8988T (cell line): ENCODE measurements at places on chromosomes 2 and 18.

- DNase-seq: no peak
These were observed 1.6 kb downstream of the PRKAG3 start for GRCh38 chr2:218829868-218830451.

DNA sequence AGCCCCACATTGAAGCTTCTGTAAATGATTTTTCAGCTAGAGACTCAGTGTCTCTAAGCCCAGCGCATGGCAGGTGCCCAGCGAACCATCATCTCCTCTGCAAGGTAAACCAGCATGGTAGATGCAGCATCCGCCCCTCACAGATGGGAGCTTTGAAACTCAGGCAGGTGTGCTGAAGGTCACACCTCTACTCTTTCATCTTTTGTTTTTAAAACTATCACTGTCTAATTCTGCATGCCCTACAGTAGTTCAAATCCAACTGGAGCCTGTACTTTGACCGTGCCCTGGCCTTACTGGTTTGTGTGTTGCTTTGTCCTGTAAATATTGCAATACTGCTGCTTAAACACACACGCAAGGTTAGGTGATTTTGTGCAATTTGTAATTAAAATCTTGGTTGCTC lies 831.1 kb downstream of the GALR1 start:
- no peak for DNase-seq

- DNase-seq: no peak
These were observed 617 bp upstream of the ALPG start for GRCh38 chr2:232405943-232406510.

DNA sequence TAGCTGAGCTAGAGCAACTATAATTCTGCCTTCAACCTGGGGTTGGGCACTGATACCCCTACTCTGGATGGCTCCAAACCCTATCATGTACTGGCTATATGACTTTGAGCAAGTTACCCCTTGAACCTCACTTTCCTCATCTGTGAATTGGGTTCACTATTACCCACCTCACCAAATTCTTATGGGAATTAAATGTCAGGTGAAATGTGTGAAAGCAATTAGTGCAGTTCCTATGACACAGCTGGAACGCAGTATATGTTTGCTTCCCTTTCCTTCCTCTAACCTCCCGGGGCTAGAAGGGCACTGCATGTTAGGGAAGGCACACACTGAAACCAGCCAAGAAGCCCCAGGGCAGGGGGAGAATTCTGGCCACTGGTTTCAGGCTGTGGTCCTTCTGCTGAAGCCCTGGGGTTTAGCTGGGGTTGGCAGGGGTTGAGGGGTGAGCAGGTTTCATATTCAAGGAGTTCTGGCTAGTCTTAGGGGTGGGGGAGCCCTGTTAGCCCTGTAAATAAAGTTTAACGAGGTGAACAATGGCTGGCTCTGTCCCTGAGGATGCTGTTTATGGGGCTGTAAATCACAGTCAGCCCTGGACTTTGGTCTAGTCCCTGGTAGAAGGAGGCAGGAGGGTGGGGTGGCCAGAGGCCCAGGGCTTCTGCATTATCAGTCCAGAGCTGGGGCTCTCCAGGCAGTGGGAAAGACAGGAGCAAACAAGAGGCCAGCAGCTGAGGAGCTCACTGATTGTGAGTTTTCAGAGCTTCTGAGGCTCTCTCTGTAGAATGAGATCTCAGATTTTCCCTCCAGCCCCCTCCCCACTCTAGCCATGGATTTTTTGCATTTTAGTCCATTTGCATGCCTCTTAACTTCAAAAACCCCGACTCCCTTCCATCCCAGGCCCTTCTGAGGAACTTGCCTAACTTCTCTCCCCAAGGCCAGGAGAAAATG lies 8.0 kb downstream of the PKDCC start:
- DNase-seq: no peak

DNA sequence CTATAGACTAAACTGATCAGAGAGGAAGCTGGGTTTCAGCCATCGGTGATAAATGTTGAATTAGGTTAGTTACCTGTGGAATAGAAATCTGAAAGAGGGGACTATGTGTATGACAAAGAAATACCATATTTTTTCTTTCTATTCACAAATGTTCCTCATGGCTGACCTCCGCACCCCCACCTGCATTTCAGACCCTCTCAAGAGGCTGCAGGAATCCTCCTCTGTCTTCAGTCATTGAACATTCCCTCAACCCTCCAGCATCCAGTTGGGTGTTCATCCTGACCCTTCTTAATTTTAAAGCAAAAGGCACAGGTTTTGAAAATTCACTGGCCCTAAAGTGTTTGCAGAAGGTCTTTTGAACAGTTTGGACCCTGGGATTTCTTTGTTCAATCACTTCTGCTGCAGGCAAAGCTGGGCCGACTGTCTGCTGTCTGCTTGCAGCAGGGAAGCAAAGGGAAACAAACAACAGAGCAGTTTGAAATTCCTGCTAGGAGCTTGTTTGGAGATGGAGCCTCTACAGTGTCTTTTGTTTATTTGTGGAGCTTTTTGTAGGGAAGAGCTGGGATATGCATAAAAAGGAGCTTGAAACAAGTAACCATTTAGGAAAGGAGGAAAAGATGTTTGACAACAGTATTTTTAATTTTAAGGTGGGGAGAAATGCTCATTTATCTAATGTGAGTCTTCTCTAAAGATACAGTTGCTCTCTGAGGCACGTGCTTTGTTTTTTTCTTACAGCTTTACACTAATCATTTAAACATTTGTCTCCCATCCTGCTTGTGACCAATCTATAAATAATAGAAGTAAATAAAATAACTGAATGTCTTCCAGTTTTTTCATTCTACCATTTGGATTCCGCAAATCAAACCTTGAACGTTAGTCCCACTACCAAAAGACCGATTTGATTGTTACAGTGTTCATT lies 213.3 kb upstream of the MMADHC start:
- no peak for DNase-seq
